Stimulated activated CD8-positive, alpha-beta memory T cell treated with anti-CD3 and anti-CD28 coated beads, Interleukin-12 subunit alpha, Interleukin-12 subunit beta, amount 100 ng/mL, for 4 hours (primary cell): ENCODE measurements at places on chromosomes 1 and 21.

DNA sequence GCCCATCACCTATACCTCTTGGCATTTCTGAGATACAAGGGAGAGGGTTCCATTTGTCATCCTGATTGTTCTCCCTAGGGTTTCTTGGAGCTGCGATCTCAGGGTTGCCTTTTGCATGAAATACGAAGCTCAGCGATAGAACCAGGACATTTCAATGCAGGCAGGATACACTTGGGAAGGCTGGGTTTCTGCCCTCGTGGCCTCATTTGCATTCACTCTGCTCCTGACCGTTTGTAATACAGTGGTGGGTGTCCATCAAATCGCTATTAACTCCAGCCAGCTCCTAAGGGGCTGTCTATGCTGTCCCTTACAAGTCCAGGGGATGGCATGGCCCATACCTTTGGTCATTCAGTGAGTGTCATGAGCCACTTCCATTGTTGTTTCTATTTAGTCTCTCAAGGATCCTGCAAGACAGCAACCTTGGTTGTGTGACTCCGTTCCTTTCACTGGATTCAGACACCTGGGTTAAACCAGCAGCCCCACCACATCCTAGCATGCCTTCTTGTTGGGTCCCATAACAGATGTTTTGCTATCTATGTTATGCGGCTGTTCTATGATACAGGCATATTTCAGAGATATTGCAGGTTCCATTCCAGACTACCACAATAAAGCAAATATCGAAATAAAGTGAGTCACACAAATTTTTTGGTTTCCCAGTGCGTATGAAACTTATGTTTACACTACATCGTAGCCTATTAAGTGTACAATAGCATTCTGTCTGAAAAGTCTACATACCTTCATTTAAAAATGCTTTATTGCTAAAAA lies 18.3 kb downstream of the KAZN start:
- DNase-seq, result no peak

GRCh38 chr1:247332623-247333361 lies 1.1 kb upstream of the ZNF496 start:
- DNase-seq, result no peak

DNA sequence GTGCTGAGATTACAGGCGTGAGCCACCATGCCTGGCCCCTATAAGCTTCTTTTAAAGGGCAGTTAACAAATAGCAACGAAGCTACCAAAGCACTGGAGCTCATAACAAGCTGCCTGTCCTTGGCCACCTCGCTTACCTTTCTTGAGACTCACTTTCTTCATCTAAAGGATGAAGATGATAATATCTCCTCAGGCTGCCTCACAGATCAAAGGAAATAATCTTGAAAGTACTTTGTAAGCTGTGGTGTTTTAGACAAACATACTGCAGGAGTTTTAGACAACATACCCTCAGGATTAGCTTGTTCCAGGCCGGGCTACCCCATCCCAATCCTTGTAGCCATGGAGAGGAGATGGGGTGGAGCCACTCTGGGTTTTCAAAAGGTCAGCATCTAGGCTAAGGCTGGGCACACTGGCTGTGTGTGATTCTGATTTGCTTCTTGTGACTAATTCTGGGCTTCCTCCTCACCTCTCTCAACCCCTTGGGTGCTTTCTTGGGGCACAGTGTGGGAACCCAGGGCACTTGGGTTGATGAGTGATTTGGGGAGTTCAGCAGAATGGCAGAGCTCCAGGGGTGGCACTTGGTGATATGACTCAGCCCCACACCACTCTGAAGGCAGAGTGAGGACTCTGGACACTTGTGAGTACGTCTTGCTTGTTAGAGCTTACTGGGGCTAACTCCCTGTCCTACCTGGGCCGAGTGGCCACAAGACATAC lies 5.2 kb downstream of the GPR25 start:
- DNase-seq, result no peak

DNA sequence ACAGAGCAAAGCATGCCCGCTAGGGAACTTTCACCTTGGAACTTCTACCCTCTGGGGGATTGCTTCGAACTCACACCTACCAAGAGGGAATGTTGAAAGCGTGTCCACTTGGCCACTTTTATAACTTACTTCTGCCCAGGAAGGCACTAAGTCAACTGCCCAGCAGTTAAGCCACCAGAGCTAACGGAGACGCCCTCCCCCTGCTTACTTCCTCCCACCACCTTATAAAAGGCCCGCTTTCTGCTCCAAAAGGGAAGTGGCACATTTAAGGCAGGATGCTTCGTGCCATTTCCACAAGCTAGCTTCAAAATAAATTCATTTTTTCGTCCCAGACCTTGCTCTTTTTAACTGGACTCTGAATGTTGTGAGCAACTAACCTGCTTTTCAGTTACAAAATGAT lies 3.2 kb upstream of the AK2 start:
- DNase-seq, result no peak

GRCh38 chr21:44795342-44795741 lies 6.3 kb downstream of the UBE2G2 start:
- no peak for DNase-seq

DNA sequence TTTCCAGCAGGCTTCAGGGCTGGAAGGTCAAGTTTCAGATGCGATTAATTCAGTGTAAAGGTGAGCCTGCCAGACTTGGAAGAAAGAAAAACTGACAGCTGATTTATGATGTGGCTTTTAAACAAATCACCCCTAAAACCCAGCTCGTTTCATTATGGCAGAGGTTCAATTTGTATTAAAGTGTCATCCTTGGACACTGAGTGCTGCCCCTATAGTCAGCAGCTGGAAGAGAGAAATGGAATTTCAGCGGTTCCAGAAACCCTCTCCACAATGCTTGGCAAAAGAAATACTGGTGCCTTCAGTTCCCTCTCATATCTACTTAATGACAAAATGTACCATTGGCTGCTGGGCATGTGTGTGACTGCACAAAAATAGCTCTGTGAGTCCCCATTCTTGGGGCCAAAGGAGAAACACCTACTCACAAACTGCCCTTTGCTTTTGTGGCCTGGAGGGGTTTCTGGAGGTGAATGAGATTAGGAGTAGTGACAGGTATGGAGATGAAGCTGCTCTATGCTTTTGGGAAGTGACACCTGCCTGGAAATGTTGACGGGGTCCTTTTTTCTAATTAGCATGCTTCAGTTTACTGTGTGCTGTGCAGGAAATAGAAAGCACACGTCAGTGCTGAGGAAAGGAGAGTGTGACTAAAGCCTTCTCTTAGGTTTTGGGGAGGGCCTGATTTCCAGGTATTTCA lies 95.1 kb upstream of the TSPAN2 start:
- DNase-seq, result no peak

GRCh38 chr1:51878308-51878615 lies 265 bp downstream of the NRDC start:
- no peak for DNase-seq

- no peak for DNase-seq
Observed at GRCh38 chr1:55338448-55338820, 123.3 kb upstream of the USP24 start.

GRCh38 chr1:13784971-13785370 lies 85.0 kb downstream of the PRDM2 start:
- no peak for DNase-seq

DNA sequence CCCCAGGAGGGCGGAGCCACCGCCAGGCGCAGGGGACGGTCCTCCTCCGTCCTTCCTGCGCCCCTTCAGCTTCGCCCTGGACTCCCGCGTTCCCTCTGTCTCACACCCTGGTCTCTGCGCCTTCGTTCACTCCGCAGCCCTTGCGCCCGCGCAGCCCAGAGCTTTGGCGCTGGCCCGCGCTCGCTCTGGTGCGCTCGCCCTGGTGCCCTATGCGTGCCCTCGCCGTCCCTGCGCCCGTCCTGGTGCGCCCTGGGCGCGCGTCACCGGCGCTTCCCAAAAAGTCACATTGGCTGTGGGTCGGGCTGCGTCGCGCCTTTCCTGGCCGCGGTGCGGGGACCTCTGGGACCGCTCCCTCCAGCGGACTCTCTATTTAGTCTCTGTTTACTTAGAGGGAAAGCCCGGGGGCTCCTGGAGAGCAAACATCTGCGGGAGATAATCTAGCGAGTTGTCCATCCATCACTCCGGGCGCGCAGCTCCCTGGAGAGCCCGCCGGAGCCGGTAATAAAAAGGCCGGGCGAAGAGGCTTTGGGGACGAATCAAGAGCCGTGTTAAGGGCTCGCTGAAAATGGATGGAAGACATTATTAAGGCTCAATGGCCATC lies 178.6 kb downstream of the PRDM16 start:
- DNase-seq, result no peak

DNA sequence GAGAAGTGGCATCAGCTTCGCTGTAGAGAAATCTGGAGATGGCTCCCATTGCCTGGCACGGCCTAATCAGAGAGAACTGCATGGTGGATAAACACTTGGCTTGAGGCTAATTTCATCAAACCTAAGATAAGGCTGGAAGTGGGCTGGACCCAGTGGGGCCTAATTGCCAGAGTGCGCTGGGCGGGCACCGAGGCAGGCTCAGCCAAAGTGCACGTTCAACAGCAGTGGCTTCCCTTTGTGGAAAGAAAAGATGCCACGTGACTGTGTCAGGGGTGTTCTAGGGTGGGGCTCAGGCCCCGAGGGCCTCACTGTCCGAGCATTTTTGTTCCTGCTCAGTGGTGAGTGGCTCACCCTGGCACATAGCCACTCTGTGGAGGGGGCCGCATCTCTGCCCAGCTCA lies 5.8 kb downstream of the PLCH2 start:
- no peak for DNase-seq

- no peak for DNase-seq
Observed at GRCh38 chr1:77030401-77031105, 163.3 kb downstream of the ST6GALNAC5 start.

DNA sequence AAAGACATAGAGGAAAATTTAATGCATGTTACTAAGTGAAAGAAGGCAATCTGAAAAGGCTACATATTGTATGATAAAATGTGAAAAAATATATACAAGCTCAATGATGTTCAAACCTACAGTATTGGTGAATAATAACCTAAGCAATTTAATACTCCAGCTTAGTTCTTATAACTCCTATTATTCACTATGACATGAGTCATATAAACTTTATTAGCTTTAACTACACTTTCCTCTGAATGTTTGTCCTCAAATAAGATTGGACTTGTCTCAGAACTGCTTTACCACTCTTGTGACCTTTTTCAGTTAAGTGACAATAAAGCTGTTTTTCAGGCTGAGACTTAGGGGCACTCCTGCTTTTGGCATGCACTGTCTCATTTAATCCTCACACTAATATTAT lies 50.9 kb downstream of the CNST start:
- no peak for DNase-seq

DNA sequence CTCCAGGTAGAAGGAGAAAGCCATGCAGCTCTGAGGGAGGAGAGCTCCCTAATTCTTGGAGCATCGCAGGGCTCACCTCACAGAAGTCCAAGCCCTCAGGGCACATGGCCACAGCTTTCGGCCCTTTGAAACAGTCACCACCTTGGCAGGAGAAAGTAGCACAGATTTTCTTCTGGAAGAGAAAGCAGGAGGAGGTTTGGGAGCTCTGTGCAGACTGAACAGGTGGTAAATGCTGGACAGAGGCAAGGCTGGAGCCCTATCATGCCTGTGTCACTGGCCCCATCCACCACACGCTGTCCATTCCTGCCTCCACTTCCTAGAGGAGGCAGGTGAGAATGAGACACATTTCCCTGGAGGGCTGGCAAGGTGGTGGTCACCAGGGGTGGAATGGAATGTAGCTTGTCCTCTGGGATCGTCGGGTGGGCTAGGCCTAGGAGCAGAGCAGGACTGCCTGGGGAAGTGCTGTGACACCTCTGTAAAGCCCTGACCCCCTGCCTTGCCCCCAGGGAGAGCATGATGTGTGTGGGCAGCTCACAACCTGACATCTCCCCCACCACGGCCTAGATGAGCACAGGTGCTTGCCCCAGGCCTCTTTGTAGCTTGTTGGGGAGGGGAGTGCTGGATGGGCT lies 2.8 kb upstream of the INPP5B start:
- no peak for DNase-seq

DNA sequence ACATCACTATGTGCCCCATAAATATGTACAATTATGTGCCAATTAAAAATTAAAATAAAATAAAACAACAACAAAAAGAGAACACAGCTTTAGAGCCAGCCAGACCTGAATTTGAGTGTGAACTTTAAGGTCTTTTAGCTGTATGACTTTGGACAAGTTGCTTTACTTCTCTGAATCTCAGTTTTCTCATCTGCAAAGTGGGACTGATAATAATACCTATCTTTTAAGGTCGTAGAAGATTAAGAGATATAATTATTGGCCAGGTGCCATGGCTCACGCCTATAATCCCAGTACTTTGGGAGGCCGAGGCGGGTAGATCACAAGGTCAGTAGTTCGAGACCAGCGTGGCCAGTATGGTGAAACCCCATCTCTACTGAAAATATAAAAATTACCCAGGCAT lies 3.3 kb upstream of the VPS72 start:
- DNase-seq, result no peak

DNA sequence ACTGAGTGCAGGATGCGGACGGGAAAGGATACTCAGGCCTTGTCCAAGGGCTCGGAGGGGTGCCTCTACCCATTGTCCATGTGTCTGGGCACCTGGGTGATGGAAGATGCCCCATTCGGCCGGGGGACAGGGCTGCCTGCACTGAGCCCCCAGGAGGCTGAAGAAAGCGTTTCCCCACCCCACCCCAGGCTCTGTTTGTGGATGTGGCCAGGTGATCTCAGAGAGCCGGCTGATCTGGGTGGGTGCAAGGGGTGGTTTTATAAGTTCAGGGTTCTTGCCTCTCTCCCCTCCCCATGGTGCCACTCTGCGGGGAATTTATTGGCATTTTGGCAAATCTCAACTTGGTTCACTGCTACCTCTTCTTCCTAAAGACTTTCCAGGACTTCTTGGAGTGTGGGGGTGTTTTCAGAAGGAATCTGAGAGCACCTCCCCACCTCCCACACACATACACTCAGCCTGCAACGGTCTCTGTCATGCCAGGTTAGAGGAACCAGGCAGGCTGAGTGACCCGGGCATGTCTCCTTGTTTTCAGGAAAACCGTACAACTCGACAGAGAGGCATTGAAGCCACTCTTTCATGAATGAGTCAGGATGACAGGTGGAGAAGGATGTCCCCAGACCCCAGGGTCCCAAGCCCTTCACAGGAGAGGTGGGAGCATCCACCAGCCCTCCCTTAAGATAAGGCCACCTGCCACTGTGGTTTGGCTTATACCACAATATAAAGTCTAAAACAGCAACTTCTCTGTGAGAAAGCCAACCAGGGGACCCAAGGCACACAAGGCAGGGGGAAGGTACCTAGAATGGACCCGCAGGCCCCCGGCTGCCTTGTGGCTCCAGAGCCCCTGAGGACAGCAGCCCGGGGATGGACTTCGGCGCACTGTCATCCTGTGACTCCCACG lies 174.9 kb downstream of the ETS2 start:
- no peak for DNase-seq

DNA sequence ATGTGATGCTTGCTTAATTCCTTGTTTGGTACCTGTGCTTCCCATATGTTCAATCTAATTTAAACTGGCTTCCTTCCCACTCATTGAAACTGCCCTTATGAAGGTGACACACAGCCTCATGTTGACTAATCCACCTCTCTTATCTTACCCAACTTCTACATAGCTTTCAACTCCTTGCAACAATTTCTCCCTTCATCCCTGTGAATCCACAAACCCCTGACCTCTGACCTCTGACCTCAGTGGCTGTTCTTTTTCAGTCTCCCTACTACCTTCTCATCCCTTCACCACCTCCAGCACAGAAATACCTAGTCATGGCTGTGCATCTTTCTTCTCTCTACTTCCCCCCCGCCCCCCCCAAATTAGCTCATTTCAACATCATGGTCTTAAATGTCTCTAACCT lies 144.5 kb downstream of the TTLL7 start:
- no peak for DNase-seq

- no peak for DNase-seq
Observed at GRCh38 chr1:156372876-156373275, 3.9 kb downstream of the RHBG start.
